ENCODE measurements at places on chromosomes 6 and 20.

- no peak for DNase-seq
Observed at GRCh38 chr20:48623906-48624265, 203.9 kb downstream of the PREX1 start.

- DNase-seq, result peak; percentile 84
Observed at GRCh38 chr6:110528101-110528929, 51.9 kb upstream of the SLC22A16 start.

GRCh38 chr20:57902473-57902872 is 192.7 kb upstream of the PMEPA1 start:
- DNase-seq, result no peak

GRCh38 chr6:156928972-156929371 is 151.8 kb downstream of the ARID1B start:
- DNase-seq, result no peak

DNA sequence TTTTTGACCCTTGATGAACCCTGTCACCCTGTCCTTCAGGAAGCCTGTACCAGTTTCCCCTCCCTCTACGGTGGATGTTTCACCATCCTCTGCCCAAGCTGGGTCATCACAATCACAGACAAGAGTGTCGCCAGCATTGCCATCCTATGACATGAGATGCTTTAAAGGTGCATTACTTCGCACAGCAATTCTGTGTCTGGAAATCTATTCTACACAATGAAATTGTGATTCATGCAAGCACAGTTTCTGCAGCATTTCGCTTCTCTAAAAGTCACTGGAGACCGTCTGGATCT is 2.5 kb upstream of the ULBP2 start:
- no peak for DNase-seq

DNA sequence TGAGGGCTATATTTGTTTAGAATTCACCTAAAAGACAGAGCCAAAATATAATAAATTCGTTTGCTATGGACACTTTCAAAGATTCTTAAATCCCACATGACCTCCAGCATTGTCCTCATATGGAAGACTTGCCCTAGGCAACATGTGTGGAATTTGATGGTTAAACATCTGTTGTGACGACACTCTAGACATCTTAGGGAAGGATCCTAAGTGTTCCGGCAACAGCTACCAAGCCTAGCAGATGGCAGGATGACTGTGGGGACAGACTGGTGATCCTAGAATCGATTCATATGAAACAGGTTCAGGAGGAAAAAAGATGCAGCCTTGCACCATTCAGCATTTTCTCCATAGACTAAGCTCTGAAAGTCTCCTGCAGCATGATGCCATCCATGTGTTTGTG is 77.6 kb upstream of the BACH2 start:
- no peak for DNase-seq

- DNase-seq, result no peak
Observed at GRCh38 chr6:46719099-46719498, 16.1 kb downstream of the PLA2G7 start.

All from pulmonary artery endothelial cell (primary cell).